ENCODE measurements at places on chromosomes 1 and 21. TPM values are rescaled to one million over a fixed set of nuclear protein-coding genes. Genes with fewer than 3 reads are reported as not detected.

C1orf141 gene
- total RNA-seq: not detected

CELSR2 gene
- total RNA-seq: 43.5 TPM

DIO1 gene
- not detected for total RNA-seq

MTARC1 gene
- 12.2 TPM for total RNA-seq

HSF2BP gene
- not detected for total RNA-seq

VANGL2 gene
- total RNA-seq: 5.9 TPM

ADAM30 gene
- not detected for total RNA-seq

TRAF5 gene
- 9.2 TPM for total RNA-seq

CENPF gene
- 23.4 TPM for total RNA-seq

PROX1 gene
- 0.70 TPM for total RNA-seq

HSD11B1 gene
- not detected for total RNA-seq

TTLL7 gene
- total RNA-seq: 5.4 TPM

PRCC gene
- 42.6 TPM for total RNA-seq

DNA sequence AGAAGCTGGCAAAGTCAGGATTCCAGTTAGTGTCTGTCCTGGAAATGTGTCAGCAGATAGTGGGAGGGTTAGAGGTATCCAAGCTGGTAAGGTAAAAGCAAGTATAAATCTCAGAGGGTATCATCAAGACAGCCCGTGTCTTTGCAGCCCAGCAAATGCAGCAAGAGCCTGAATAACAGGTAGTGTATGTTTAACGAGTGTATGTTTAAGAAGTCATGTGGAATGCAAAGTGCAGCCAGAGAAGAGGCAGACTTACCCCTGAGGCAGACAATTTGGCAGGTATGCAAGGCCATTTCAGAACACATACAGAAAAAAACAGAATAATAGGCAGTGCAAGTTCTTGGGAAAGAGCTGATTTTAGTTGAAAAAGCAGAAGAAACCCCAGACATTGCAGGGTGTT, 411.0 kb upstream of the NEGR1 start:
- DNase-seq: no peak

DNA sequence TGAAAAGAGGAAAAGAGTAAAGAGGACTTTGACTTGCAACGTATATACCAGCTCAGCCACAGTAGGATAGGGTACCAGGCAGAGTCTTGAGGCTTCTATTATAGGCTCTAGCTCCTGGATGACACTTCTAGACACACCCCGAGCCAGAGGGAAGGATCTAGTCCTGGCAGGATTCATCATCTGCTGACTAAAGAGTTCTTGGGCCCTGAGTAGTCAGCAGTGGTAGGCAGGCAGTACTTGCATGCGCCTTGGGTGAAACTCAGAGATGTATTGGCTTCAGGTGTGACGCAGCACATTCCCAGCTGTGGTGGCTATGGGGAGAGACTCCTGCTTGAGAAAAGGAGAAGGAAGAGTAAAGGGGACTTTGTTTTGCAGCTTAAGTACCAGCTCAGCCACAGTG, 162.3 kb upstream of the APP start:
- no peak for DNase-seq

GRCh38 chr1:162835157-162835899, 25.6 kb downstream of the CCDC190 start:
- DNase-seq: no peak

DNA sequence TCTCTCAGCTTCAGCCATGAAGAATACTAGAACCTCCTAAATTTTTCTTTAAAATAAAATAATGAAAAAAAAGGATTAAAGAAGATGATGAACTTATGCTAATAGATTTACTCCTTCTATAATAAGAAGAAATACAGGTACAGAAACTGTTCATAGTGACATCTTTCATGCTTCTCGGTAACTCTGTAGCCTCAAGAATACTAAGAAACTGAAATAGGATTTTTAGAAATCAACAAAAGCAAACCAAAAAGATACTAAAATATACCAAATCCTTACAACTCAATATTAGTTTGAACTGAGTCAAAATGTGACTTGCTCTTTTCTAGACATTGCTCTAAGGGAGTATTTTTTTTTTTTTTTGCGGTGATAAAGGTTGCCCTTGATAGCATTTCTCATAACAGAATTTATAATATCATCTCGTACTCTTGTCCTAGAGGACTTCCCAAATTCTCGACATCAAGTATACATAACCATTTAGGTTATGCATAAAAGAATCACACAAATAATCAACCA, 42.8 kb downstream of the ZZZ3 start:
- no peak for DNase-seq

DNA sequence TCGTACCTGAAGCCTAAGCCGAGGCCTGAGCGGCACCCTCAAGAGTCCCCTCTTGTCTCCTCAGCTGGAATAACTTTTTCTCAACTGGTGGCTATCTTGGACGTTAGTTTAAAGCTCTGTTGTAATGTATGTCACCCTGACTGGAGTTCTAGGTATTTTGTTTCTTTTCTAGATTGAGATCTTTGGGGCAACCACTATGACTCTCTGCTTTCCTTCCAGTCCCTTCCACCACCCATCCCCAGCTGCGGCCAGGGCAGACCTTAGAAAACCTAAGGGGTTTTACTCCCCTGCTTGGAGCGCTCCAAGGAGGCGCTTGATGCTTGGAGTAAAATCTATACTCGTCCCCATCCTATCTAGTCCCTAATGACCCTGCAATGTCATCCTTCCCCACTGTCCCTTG, 74.6 kb upstream of the MRPS6 start:
- no peak for DNase-seq

- no peak for DNase-seq
Observed at GRCh38 chr1:25782608-25783201, 17.3 kb upstream of the SELENON start.

DNA sequence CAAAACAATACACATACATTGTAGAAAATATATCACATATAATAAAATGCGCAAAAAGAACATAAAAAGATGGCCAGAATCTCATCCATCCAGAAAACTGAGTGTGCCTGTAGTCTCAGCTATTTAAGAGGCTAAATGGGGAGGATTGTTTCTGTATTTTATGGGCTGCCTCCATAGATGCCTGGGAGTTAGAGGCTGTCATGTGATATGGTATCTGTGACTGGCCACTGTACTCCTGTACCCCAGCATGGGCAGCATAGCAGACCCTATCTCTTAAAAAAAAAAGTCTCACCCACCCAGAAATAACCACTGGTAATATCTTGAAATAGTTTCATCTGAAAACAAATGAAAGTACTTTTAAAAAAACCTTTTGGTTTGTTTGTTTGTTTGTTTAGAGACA, 3.5 kb upstream of the TLCD4 start:
- DNase-seq: no peak

DNA sequence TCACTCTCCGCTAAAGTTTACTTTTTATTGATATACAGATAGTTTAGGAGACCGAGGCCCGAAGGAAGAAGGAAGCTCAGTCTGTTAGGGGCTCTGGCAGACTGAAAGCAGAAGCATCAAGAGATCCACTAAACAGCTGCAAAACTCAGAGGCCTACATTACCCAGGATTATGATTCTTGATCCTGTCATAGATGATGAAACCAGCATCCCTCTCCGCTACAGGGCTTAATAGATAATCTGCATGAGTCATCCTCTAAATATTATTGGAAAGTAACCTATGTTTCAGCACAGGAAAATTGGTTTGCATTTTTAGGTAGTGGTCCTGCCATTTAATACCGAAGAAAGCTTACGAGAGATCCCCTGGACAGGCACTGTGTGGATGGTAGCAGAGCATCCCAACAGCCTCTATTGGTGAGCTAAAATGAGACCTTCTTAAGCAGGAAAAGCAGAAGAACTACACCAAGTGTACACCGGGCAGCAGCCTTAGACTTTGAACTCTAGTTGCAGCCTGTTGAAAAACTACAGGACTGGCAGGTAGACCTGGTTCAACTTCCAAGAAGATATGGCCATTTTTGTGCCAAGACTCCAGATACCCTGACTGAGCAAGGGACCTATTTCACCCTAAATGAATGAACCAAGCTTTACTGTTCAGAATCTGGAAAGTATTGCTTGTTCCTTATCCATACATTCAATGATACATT, 6.8 kb downstream of the CASQ2 start:
- no peak for DNase-seq

- no peak for DNase-seq
Observed at GRCh38 chr1:201930803-201931202, 15.5 kb downstream of the LMOD1 start.

- DNase-seq: no peak
Observed at GRCh38 chr1:113576271-113576670, 183.0 kb downstream of the PHTF1 start.

- DNase-seq: no peak
Observed at GRCh38 chr1:30191154-30191702, 532.2 kb downstream of the MATN1 start.

GRCh38 chr1:111236806-111237205, 9.3 kb downstream of the CHI3L2 start:
- DNase-seq: no peak

GRCh38 chr1:79568411-79568810, 561.9 kb upstream of the ADGRL4 start:
- DNase-seq: no peak

- DNase-seq: no peak
Observed at GRCh38 chr1:88708011-88708410, 23.9 kb downstream of the PKN2 start.

GRCh38 chr1:23405946-23406345, 18.6 kb downstream of the TCEA3 start:
- DNase-seq: no peak

DNA sequence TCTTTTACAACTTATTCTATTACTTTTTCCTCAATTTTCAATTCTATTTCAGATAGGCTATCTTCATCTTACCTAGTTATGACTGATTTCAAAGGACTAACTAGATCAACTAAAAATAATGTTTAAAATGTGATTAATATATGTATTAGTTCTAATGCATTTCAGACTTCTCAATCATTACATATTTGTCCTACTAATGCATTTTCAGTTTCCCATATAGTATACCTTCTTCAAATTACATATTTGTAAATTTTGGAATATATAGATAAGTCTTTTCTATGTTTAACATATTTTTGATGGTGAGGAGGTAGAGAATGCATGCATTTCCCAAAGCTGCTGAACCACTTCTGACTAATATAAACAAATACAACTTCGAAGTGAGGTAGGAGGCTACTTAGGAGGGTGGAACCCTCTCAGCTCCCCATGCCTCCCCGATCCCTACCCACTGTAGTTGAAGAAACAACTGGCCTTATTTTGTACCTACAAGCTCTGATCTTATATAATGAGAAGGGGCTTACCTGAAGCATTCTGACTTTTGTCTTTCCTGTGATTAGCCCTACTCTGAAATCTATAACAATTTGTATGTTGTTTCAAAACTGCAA, 1.7 kb downstream of the TRMT1L start:
- no peak for DNase-seq

GRCh38 chr1:10799726-10800125, 3.3 kb upstream of the CASZ1 start:
- no peak for DNase-seq

- no peak for DNase-seq
Observed at GRCh38 chr1:156618853-156619581, at the start of gene HAPLN2. HAPLN2 (plus strand) TSS chr1:156619415; CDS start chr1:156623491, 4,076 bp downstream.

DNA sequence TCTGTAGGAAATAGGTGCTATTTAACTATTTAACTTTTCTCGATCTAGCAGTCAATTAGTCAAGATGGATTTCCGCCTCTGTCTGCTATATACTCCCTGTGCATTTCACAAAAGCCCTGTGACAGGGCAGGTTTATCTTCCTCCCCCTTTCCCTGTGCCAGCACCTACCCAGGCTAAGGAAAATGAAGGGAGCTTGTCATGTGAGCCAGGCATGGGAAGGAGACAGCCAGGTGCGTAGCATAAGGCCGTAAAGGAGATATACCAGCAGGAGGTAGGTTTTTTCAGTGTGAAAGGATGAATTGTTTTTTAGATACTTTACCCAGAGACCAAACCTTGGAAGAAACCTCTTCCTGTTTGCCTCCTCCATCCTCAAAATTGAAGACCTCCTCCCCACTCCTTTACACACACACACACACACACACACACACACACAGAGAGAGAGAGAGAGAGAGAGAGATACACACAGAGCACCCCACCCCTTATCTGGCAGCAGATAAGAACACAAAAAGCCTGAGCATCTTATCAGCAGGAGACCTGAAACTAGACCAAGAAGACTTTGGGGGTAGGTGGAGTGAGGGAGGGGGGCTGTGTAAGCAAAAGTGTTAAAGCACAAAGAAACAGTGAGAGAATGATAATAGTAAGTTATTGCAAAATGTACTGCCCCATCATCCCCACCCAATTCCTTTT, 12.0 kb upstream of the TARBP1 start:
- DNase-seq: no peak

DNA sequence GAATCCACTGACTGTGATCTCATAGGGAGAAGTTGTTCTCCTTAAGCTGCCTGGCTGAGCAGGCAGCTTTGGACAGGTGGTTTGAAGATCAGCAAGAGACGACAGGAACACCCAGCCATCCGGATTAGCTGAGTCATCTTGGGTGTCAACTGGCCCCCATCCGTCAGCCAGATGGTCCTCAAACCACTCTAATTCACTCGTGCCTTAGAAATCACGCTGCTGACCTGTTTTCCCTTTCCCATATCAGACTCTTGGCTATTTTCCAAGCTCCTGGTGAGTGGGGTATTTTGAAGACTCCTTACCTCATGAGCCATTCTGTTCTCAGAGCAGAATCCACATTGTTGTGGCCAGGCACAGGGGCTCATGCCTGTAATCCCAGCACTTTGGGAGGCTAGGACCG, 149.1 kb upstream of the L1TD1 start:
- no peak for DNase-seq

DNA sequence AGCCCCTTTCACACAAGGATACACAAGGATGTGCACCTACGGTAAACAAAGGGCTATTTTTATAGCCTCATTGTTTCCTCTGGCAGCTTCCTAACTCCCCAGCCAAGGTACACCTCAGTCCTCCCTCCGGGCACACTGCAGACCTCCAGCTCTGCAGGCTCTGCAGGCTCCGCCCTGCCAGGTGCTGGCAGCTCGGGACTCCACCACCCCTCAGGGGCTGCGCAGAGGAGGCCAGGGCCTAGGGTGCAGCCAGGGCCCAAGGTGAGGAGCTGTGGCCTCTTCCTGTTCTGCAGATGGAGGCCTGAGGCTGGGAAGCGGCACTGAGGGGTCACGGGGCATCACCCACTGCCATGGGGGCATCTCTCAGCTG, 19.8 kb upstream of the CLSTN1 start:
- DNase-seq: no peak

- DNase-seq: no peak
Observed at GRCh38 chr1:107782217-107782845, 182.6 kb downstream of the VAV3 start.

DNA sequence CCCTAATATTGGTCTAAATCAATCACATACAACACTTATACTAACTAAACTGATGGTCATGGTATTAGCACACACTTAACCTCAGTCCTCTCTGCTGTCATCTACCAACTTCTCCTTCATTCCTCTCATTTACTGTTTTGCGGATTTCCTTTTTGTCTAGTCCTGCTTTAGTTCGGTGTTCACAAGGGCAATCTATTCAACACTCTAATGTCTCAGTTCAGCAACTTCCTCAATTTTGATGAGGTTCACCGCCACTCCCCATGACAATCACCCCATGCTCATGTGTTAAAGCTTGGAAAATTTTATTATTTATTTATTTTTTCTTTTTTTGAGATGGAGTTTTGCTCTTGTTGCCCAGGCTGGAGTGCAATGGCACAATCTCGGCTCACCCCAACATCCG, 301.1 kb downstream of the PTPRC start:
- DNase-seq: no peak
